DND-41 (cell line): ENCODE measurements at places on chromosomes 3 and 15.

DNA sequence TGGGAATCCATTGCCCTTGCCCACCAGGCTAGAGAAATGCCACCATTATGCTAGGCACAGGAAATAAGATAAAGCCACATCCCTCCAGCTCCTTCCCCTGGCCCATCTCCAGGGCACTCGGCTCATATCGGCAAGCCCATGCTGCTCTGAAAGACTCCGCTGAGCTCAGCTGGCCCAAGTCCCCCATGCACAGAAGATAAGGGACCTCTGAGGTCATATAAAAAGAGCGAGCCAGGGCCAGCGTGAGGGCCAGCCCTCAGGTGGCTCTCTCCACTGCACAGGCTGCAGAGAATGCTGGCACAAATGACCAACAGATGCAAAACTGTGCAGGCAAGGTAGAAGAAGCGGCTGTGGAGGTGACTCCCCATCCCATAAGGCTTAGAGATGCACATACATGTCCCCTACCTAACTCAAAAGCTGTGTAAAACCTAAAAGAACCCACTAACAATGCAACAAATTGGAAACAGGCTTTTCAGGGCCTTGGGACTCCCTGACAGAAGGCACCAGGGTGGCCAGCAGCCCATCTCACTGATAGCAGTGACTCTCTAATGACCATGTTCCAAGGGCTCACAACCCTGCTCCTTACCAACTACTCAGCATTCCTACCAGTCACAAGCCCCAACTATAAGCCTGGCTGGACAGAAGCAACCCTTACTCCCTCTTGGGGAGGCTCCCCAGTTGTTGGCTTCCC, 3.0 kb downstream of the RAB6B start:
- DNase-seq, result no peak

DNA sequence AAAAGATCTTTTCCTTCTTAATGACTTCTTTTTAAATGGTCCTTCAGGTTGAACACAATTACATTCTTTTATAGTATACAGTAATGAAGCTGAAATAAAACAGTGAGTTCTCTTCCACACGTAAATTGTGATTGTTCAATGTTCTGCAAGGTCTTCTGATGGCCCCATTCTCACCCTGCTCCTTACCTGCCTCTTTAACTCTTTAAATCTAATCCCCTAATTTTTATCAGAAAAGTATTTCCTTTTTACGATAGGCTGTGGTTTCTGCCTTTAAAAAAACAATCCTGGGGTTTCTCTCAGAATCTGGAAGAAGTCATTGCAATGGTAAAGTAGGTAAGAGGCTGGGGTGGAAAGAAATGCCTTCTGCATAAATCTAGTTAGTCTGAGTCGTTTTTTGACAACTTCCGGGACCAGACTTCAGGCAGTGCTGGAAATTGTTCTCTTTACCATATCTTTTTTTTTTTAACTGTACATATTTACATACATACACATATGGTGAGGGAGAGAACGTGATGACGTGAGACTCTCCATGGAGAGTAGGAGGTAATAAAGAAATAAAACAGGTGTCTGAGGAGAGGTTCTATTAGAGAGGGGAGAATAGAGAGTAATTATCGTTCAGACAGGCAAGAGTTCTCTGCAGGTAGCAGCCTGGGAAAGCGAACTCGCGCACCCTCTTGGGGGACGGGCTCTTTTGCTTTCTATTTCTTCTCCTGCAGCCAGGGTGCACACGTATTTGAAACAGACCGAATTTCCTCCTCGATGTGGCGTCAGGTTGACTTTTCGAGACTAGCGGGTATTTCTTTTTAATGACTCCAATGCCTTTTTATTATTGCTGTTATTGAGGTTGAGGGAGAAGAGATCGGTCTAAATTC, at the start of gene SIDT1:
Gene SIDT1, plus strand, starts transcription at position 730 of the 872 bp plus-strand sequence. CDS start 467 bp downstream, outside the sequence.
- peak; percentile 73 for DNase-seq

- DNase-seq, result no peak
These were observed 62.0 kb upstream of the LEKR1 start for GRCh38 chr3:156763931-156764720.

GRCh38 chr3:195870442-195870841, 37.9 kb downstream of the TNK2 start:
- no peak for DNase-seq

- DNase-seq, result no peak
These were observed 23.2 kb downstream of the CYP8B1 start for GRCh38 chr3:42852441-42852840.

GRCh38 chr3:71097557-71097956, 486.0 kb downstream of the FOXP1 start:
- DNase-seq, result no peak

- DNase-seq, result no peak
These were observed 346.1 kb downstream of the FEZF2 start for GRCh38 chr3:62027241-62027640.

- no peak for DNase-seq
These were observed 39.0 kb upstream of the ABHD10 start for GRCh38 chr3:111939873-111940272.

- no peak for DNase-seq
These were observed 18.8 kb downstream of the BLM start for GRCh38 chr15:90735923-90736322.

GRCh38 chr3:122231465-122232157, 48.1 kb downstream of the CASR start:
- DNase-seq, result no peak

GRCh38 chr3:47113669-47114365, 50.1 kb downstream of the SETD2 start:
- no peak for DNase-seq

- DNase-seq, result no peak
These were observed 2.6 kb downstream of the TNIK start for GRCh38 chr3:171457607-171458061.

DNA sequence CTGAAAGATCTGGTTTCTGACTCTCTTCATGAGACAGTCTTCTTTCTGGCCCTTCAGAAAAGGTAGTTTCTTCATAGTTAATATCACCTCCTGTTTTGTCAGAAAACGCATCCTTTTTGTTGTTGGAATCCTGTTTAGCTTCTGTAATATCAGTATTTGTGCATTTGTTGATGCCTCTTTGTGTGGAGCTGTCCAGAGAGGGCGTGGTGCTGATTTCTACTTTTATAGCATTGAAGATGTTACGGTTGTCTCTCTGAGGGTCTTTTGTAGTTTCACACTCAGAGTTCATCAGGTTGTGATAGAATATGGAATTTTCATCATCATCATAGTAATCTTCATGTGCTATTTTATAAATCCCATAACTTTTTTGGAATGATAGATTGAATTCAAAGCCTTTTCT, 8.9 kb downstream of the GPR149 start:
- DNase-seq, result peak; percentile 45

DNA sequence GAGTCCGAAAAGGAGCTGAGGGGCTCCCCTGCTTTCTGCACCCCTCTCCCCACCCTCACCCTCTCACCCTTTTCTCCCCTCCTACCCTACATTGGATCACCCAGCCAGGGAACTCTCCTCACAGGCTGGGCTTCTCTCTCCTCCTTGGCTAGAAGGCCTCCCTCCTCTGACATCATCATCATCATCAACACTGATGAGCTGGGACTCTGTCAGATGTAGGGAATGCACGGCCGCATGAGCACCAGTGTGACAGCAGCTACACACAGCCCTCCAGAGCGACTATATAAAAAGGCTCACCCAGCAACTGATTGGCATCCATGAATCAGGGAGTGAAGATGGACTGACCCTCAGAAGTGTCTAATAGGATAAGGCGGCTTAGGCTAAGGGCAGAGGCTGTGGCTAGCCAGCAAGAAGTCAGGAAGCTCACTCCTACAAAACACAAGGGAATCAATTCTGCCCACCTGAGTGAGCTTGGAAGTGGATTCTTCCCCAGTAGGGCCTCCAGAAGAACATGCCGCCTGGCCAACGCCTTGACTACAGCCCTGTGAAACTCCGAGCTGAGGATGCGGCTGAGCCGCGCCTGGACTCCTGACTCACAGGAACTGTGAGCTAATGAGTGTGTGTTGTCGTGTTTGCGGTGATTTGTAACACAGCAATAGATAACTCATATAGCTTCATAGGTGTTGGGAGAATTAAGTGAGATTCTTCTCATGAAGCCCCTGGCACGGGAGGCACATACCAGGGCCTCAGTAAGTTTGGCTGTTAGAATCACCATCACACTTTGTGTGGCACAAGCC, 147.6 kb downstream of the FAM43A start:
- DNase-seq, result no peak

- DNase-seq, result no peak
These were observed 262.9 kb upstream of the ATP10A start for GRCh38 chr15:26126070-26126469.

GRCh38 chr3:57545636-57546268, 1.6 kb upstream of the DNAH12 start:
- no peak for DNase-seq
